Stimulated activated CD4-positive, alpha-beta T cell treated with anti-CD3 and anti-CD28 coated beads, TNF-alpha, amount 100 ng/mL, for 1 hour (primary cell): ENCODE measurements at places on chromosomes 3 and 15.

GRCh38 chr3:135499426-135499825, 466.1 kb upstream of the PPP2R3A start:
- no peak for DNase-seq

DNA sequence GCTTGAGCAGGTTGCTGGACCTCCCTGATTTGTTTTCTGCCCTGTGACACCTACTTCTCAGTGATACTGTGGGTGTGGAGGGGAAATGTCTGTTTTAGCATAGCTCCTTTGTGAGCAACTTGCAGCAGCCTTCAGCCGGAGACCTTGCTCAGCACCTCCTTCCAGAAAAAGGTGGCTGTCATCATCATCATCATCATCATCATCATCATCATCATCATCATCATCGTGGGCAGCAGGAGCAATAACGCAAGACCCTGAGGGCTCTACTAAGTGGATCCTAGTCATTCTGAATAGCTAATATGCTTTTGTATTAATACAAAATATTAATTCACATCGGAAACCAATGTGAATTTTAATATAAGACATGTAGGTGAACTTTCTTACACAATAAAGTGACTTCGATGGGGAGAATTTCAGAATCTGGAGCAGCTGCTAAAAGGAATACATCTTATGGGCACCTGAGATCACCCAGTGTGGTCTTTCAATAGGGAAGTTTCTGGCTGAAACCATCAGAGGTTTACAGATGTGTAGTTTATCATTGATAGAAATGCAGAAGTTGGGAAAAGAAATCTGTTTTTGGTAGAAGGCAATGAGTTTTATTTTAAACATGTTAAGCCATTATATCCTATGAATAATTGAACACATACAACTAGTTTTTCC, 8.6 kb downstream of the GABRR3 start:
- DNase-seq: no peak

DNA sequence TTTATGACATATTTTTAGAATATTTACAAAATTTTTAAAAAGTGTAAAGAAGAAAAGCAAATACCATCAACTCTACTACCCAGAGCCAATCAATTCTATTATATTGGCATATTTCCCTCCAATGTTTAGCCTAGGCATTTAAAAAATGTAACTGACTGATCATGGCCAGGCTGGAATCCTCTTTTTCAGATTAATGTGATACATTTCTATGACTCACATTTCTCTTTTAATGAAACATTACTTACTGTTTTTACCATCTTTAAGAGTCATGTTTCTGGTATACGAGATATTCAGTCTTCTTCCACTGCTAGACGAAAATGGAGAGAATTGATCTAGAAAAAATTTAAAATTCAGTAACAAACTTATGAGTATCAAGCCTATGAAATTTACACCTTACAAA, 53.4 kb upstream of the DCUN1D1 start:
- DNase-seq: no peak

- no peak for DNase-seq
Observed at GRCh38 chr3:106675451-106675850, 701.8 kb upstream of the CCDC54 start.

GRCh38 chr15:22780267-22780666, 6.2 kb upstream of the NIPA1 start:
- DNase-seq: no peak

GRCh38 chr3:69484507-69485393, 98.9 kb upstream of the FRMD4B start:
- no peak for DNase-seq

DNA sequence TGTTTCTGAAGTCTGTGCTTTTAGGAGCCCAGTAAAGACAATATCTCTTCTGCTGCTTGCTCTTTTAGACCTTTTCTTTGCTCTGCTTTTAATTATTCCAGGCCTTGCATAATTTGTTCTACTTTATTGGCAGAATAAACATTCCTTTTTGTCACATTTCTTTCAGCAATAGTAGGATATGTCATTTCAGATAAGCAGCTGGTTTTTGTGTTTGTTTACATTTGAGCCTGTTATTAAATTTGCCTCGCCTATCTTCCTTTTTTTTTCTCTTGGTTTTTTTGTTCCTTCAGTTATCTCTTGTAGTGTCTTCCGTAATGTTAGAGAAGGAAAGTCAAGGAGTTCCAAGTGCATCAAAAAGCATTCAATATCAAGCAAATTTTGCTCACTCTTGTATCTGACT, 16.4 kb downstream of the ZNF654 start:
- DNase-seq: no peak

DNA sequence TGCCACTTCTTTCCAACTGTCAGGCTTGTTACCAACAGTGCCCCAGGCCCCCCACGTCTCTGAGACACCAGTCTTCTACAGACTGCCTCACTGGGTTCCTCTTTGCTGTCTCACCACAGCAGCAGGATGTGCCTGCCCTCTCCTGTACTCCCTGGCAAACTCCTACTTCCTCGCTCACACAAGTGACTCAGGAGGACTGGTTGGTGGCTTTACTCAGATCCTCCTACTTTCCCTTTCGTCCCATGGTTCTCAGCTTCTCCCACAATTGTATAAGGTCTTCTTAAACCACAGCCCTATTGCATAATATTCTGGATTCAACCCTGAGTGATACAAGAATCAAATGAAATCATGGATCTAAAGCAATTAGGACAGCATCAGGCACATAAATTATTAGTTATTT, 246.6 kb upstream of the PROK2 start:
- DNase-seq: no peak

GRCh38 chr3:19811689-19812088, 122.3 kb downstream of the EFHB start:
- no peak for DNase-seq

DNA sequence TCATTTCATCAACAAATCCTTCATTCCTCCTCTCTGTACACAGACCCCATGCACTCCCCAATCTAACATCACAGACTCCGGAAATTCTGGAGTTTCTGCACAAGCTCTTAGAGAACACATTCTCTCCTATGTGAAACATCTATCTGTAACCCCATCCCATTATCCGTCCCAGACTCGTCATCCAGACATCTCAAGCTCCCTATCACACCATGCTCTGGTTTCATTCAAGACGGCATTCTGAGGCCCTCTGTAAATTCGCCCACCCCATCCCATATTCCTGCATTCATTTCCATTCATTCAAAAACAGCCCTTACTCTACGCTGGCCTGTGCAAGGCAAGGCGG, 575 bp downstream of the LEO1 start:
- DNase-seq: no peak

DNA sequence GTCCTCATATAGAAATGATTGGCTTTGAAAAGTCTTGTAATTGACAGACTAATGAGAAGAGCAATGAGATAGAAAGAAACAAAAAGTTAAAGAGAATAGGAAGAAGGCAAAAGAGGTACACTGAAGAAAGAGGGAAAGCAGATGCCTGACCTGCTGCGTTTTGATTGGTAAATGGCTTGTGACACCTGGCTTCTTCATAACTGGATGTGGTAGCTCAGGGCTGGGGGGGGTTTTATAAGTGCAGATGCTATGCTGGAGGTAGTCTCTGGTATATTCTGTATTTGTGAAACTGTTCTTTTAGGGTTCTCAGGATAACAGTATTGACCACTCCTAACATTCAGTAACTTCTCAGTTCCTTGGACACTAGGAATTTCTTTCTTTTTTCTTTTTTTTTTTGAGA, 1.4 kb downstream of the STARD9 start:
- no peak for DNase-seq

DNA sequence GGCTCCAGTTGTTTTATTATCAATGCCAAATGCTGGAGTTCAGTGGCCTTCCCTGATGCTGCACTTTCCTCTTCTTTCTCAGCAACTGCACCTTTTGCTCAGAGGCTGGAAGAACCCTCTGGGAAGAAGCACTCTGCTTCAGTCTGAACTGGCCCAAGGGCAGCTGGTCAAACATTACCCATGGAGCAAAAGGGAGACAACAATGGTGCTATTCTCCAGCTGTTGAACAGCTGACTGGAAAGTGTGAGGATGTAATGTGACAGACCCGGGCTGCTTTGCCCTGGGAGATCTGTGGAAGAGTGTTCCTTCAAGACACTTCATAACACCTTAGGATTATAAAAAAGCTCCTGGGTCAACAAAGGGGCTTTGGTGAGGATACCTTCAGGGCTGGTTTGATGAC, 84.9 kb downstream of the EPHB1 start:
- no peak for DNase-seq

GRCh38 chr15:35047528-35047927, 37.6 kb downstream of the NANOGP8 start:
- no peak for DNase-seq

DNA sequence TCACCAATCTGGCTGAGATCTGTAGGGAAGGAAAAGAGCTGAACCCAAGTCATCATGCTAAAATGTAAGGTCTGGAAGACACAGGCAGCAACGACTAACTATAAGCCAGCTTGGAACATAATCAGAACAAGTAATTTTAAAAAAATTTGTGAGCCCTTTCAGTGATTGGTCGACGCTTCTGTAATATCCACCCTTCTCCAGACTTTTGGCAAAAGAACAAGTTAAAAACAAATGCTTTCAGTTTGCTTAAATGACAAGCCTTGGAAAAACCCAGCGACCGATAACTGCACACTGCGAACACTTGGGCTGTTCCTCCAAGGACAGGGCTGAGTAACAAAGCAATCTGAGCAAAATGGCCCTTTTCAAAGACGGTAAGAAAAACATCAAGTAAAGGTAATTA, 49.6 kb downstream of the PCSK6 start:
- DNase-seq: no peak

- DNase-seq: no peak
Observed at GRCh38 chr15:82138306-82138705, 92.5 kb upstream of the MEX3B start.
